Activated T-cell treated with anti-CD3 and anti-CD28 coated beads, Interleukin-2, amount 50 U/mL, for 24 hours (primary cell): ENCODE measurements at places on chromosomes 1 and 21.

DNA sequence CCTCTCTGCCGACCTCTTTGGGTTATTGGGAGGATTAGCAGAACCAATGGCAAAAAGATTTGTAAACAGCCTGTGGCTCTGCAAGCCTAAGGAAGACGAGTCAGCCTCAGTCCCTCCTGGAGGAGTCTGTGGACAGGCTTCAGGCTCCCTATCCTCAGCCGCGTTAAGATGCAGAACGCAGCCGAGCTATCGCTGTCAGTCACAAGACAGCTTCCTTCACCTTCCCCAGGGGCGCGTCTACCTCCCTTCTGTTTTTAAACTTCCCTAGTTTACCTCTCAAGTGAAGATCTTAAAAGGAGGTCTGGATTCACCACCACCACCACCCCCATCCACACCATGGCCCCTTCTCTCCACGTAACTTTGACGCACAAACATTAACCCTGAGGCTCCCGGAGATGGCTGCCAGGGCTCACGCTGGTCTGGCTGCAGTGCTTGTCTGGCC is 738 bp downstream of the CAMK1G start:
- no peak for DNase-seq

DNA sequence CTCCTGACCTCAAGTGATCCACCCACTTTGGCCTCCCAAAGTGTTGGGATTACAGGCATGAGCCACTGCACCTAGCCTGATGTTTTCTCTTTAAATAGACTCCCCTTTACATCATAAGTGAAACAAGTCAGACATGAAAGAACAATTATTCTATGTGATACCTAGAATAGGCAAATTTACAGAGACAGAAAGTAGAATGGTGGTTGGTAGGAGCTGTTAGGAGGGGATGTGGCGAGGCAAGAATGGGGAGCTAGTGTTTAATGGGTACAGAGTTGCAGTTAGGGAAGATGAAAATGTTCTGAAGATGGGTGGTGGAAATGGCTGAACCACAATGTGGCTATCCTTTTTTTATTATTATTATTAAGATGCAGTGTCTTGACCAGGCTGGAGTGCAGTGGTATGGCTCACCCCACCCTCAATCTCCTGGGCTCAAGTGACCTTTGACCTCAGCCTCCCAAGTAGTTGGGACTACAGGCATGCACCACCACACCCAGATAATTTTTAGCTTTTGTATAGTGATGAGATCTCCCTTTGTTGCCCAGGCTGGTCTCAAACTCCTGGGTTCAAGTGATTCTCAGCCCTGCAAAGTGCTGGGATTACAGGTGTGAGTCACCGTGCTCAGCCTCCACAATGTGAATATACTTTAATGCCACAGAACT is 28.4 kb downstream of the ELF3 start:
- DNase-seq: no peak

- peak; percentile 90 for DNase-seq
Measured at GRCh38 chr1:145964328-145965118, at the start of the genes ANKRD34A and POLR3GL. ANKRD34A (minus strand) TSS chr1:145964575; CDS start chr1:145961759, 2,816 bp downstream. POLR3GL (plus strand) TSS chr1:145964690; CDS start chr1:145974866, 10,176 bp downstream.

- no peak for DNase-seq
Measured at GRCh38 chr1:83954166-83954823, 44.6 kb downstream of the TTLL7 start.

- peak; percentile 85 for DNase-seq
Measured at GRCh38 chr1:23743287-23744152, at the start of gene ELOA. ELOA (plus strand) TSS chr1:23743471; CDS start chr1:23743504, 33 bp downstream.

GRCh38 chr1:184368354-184368753 is 18.5 kb upstream of the C1orf21 start:
- DNase-seq: no peak

- DNase-seq: no peak
Measured at GRCh38 chr1:10057343-10057742, 24.6 kb downstream of the UBE4B start.

- no peak for DNase-seq
Measured at GRCh38 chr1:231949277-231950091, 322.9 kb downstream of the DISC1 start.

DNA sequence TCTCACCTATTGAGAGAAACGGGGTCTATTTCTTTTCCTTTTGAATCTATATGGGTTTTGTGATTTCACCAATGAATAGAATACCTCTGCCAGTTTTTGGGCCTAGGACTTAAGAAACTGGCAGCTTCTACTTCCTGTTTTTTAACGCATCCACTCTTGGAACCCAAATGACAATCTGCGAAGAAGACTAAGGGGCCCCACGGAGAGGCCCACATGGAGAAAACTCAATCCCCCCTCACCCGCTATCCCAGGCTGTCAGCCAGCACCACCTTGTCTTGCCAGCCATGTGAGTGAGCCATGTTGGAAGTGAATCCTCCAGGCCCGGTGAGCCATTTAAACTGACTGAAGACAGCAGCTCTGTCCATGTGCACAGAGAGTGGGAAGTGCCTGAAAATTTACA is 3.6 kb upstream of the HENMT1 start:
- no peak for DNase-seq

GRCh38 chr1:241899210-241899609 is 51.2 kb downstream of the EXO1 start:
- DNase-seq: no peak

- no peak for DNase-seq
Measured at GRCh38 chr1:75672108-75672507, 52.4 kb upstream of the ACADM start.

GRCh38 chr1:154410185-154410827 is 5.2 kb downstream of the IL6R start:
- peak; percentile 30 for DNase-seq

- no peak for DNase-seq
Measured at GRCh38 chr21:24367936-24368335, 1239.3 kb downstream of the MRPL39 start.

DNA sequence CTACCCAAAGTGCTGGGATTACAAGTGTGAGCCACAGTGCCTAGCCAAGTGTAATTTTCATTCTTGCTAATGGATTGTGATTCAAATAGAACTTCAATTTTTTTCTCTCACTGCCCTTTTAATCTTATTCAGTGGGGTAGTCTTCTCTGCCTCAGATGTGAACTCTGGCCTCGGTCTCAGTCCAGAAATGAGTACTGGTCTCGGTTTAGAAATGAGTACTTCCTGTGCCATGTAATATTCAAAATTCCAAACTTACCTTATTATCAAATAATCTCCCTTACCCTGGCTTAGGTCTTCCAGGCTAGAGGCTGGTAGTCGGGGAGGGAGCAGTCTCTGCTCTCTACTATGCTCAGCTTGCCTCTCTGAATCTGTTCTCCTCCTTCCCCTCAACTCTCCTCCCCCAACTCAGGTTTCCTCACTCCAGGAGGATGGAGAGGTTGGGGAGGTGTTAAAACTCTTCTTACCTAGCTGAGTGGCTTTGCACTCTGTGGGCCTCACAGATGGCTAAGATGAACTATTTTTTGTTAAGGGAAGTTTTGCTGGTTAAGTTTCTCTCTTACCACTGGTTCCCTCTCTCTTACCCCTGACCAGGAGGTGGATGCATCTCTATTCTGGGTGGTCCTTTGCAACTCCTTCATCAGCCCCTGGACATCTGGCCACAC is 4.8 kb upstream of the SLAMF9 start:
- no peak for DNase-seq

GRCh38 chr1:168439456-168440375 is 104.1 kb downstream of the XCL2 start:
- peak; percentile 79 for DNase-seq

- DNase-seq: no peak
Measured at GRCh38 chr1:209583408-209583807, at the start of gene CAMK1G. CAMK1G (plus strand) TSS chr1:209583714; CDS start chr1:209594984, 11,270 bp downstream.

- DNase-seq: no peak
Measured at GRCh38 chr1:5456090-5456811, 536.0 kb downstream of the NPHP4 start.

DNA sequence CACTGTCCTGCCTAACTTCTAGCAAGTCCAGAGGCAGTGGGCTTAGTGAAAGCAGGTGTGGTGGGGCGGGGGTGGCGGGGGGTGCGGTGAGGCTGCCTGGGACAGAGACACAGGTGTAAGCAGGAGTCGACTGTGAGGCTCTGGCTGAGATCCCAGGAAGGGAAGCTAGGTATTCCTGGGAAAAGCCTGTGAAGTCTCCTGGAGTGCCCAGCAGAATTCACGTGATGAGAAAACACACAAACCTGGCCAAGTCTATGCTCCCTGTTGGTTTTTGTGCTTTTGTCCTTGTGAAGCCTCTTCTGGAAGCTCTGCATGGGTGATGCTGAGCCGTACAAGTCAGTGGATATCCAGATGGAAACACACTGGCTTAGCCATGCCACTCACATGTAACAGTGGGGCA is 5.3 kb downstream of the GALNT2 start:
- DNase-seq: no peak

GRCh38 chr21:45256912-45257672 is 30.6 kb downstream of the POFUT2 start:
- DNase-seq: no peak

- DNase-seq: no peak
Measured at GRCh38 chr1:158246650-158247049, 7.6 kb upstream of the CD1A start.

GRCh38 chr1:236083650-236084385 is 18.9 kb upstream of the NID1 start:
- DNase-seq: no peak

GRCh38 chr1:181442181-181442525 is 41.2 kb upstream of the CACNA1E start:
- DNase-seq: no peak

GRCh38 chr1:239806897-239807296 is 284.8 kb upstream of the FMN2 start:
- no peak for DNase-seq

DNA sequence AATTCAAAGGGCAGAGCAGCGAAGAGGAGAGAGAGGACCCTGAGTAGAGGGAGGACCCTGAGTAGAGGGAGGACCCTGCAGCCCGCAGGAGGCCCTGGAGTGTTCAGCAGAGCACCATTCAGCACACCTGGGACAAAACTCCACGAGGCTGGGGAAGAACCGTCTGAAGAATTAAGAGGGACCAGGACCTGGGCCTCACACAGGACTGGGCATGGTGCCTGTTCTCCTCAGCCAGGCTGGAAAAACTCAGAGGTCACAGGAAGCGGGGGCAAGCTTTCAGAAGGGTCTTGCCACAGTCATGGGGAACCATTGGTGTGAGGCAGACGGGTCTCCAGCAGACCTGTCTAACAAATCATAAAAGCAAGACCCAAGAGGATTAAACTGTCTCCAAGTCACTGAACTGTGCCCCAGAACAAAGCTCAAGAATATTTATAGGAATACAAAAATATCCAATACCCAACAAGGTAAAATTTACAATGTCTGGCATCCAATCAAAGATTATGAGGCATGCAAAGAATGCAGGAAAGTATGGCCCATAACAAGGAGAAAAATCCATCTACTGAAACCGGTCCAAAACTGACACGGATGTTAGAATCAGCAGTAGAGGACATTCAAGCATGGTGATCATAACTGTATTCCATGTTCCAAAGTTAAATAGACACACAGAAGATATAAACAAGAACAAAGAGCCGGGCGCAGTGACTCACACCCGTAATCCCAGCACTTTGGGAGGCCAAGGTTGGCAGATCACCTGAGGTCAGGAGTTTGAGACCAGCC is 30.6 kb downstream of the MORN1 start:
- DNase-seq: no peak

DNA sequence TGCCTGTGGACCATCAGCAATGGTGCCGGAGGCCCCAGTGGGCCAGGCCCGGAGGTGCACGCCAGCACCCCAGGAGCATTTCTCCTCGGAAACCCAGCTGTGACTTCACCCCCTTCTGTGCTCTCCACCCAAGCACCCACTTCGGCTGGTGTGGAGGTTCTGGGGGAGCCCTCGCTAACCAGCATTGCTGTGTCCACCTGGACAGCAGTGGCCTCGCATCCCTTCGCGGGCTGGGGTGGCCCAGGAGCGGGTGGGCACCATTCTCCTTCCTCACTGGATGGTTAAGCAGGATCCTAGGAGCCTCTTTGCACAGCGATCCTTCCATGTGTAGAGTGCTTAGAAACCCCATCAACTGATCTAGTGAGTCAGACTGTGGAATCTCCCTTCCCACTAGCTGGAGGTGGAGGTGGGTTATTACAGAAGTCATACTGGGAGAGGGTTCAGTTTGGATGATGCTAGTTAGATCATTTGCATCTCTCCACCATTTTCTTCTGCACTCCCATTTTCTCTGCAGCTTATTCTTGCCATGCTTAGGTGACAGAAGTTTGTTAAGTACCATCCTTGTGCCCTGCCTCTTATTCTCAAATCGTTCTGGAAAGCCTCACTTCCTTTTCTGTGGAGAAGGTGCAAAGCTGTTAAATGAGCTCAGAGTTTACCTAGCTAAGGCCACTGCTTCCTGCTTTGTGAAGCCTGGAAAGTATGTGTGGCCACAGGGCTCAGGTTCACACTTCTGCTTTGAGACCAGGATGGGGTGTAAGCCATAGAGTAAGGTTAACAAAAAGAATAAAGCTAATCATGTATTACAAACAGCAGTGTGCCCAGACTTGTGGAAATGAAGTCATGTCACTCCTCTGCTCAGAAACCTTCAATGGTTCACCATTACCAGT is 32.3 kb downstream of the TBX19 start:
- no peak for DNase-seq
